GM12878 (cell line): ENCODE measurements at places on chromosomes 3 and 15. TPM values are rescaled to one million over a fixed set of nuclear protein-coding genes. Genes with fewer than 3 reads are reported as not detected.
A peak's percentile ranks its signal among the peaks of the same experiment; 100 is the strongest.

GRCh38 chr15:94229591-94230369 is 1.6 kb upstream of the MCTP2 start:
- peak overlapping the region; percentile 61; the same call in 1 of the 2 replicates for H3K4me3 ChIP-seq
- peaks cover 16% of the 10 kb centered on the region for H3K4me1 ChIP-seq
- H3K27ac ChIP-seq = no peak overlapping the region
- H3K27me3 ChIP-seq = no peaks in the 10 kb centered on the region
- peak; percentile 70 for DNase-seq

- no peak overlapping the region for H3K27ac ChIP-seq
- no peak for DNase-seq
- no peaks in the 10 kb centered on the region for H3K4me1 ChIP-seq
These were observed 16.9 kb upstream of the LRRC31 start for GRCh38 chr3:169886671-169887070.

DNA sequence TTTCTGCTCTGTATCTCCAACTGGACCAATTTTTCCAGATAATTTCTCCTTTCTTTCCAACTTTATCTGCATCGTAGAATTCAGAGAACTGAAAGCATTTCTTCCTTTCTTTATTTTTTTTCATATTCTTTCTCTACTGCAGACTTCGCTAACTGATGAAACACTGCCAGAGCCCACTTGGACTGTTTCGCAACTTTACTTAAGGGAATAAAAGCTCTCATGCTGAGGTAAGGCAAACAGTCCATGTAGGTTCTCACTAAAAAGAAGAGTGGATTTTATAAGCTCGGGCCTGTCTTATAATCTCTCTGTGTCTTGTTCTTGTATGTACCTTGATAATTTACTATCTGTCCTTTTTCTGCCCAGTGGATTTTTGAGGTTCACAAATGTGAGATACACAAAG is 163.5 kb downstream of the CNTN4 start:
- H3K4me1 ChIP-seq = no peaks in the 10 kb centered on the region
- no peak for DNase-seq
- no peak overlapping the region for H3K27ac ChIP-seq
- no peak overlapping the region for H3K4me3 ChIP-seq
- no peaks in the 10 kb centered on the region for H3K27me3 ChIP-seq

DNA sequence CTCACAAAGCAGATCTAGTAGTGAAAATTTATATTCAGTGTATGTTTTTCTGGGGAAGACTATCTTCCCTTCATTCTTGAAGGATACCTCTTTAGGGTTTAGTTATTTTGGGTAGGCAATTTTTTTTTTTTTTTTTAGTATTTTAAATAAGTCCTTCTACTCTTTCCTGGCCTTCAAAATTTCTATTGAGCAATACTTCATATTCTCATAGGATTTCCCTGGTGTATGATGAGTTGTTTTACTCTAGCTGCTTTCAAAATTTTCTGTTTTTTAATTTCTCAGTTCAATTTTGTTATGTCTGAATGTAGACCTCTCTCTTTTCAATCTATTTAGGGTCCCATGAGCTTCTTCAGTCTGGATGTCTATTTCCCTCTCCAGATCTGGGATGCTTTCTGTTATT is 74.3 kb upstream of the PLSCR4 start:
- no peak overlapping the region for H3K27ac ChIP-seq
- DNase-seq = no peak
- H3K4me1 ChIP-seq = no peaks in the 10 kb centered on the region
- no peaks in the 10 kb centered on the region for H3K27me3 ChIP-seq
- no peak overlapping the region for H3K4me3 ChIP-seq

- H3K4me3 ChIP-seq = no peak overlapping the region
- no peaks in the 10 kb centered on the region for H3K36me3 ChIP-seq
- DNase-seq = no peak
- no peaks in the 10 kb centered on the region for H3K27me3 ChIP-seq
- peaks cover 24% of the 10 kb centered on the region for H3K4me1 ChIP-seq
These were observed 261.7 kb downstream of the SLC9A9 start for GRCh38 chr3:143586576-143586975.

GRCh38 chr3:134028486-134029255 is 1.1 kb downstream of the SLCO2A1 start:
- H3K27me3 ChIP-seq = peaks cover 10% of the 10 kb centered on the region
- DNase-seq = no peak
- no peak overlapping the region for H3K27ac ChIP-seq
- no peaks in the 10 kb centered on the region for H3K36me3 ChIP-seq
- H3K4me1 ChIP-seq = no peaks in the 10 kb centered on the region

- no peak for DNase-seq
- H3K4me1 ChIP-seq = 0 out of 2 replicates have a peak, but pooled peaks cover 3% of the 10 kb centered on the region
- H3K27ac ChIP-seq = no peak overlapping the region
- H3K36me3 ChIP-seq = no peaks in the 10 kb centered on the region
These were observed 23.9 kb upstream of the TXNRD3 start for GRCh38 chr3:126678693-126679317.

DNA sequence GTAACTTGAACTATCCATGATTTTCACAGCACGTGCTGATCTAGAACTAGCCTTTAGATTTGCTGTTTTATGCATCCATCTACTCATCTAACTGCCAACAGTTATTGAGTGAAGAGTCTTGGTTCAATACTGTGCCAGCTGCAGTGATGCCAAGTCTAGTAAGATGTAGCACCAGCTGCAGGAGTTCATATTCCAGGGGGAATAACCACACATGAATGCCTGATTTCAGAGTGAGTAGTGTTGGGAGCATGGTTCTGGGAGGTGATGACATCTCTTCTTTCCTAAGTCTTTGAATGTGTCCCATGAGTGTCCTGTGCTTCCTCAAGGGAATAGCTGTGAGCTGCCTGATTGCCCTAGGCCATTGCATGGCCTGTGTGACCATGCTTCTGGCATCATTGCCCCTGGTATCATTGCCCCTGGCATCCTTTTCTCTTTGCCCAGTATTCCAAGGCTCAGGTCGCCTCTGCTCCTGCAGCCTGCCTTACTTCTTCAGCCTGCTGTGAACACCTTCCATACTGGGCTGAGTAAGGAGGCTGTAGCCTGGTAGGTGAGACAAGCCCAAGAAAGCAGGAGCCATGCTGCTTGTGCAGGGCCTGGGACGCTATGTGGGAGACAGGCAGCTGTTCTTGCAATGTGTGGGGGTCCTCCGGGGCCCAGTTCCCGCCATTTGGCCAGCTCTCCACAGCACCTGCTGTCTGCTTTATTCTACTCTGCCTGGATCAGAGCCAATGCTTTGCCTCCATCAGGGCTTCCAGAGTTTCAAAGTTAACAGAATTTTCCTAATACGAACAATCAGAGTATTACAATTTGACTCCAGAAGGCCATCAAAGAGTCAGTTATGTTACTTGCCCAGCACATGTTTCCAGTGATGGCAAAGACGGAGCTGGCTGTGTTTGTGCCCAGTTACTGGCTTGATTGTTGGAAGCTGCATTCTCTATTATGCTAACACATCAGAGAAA is 73.2 kb downstream of the CLSTN2 start:
- DNase-seq = no peak
- H3K4me3 ChIP-seq = no peak overlapping the region
- H3K4me1 ChIP-seq = no peaks in the 10 kb centered on the region
- H3K36me3 ChIP-seq = no peaks in the 10 kb centered on the region

- no peaks in the 10 kb centered on the region for H3K4me1 ChIP-seq
- no peak overlapping the region for H3K4me3 ChIP-seq
- no peak for DNase-seq
- H3K27me3 ChIP-seq = no peaks in the 10 kb centered on the region
- H3K27ac ChIP-seq = no peak overlapping the region
These were observed 466.9 kb upstream of the SUCLG2 start for GRCh38 chr3:68121287-68121686.

- H3K27me3 ChIP-seq = no peaks in the 10 kb centered on the region
- no peak overlapping the region for H3K4me3 ChIP-seq
- peaks cover 7% of the 10 kb centered on the region; the same call in 1 of the 2 replicates for H3K4me1 ChIP-seq
- no peak overlapping the region for H3K27ac ChIP-seq
- DNase-seq = no peak
These were observed 35.9 kb downstream of the VGLL4 start for GRCh38 chr3:11607816-11608215.

GRCh38 chr3:128267541-128267940 is 114.3 kb downstream of the EEFSEC start:
- no peak for DNase-seq
- no peaks in the 10 kb centered on the region for H3K27me3 ChIP-seq
- no peak overlapping the region for H3K27ac ChIP-seq
- H3K4me3 ChIP-seq = no peak overlapping the region
- H3K36me3 ChIP-seq = no peaks in the 10 kb centered on the region; the same call in 1 of the 2 replicates

- no peak overlapping the region for H3K4me3 ChIP-seq
- H3K27ac ChIP-seq = no peak overlapping the region
- no peaks in the 10 kb centered on the region for H3K36me3 ChIP-seq
- no peaks in the 10 kb centered on the region for H3K27me3 ChIP-seq
- DNase-seq = no peak
These were observed 64.0 kb upstream of the PLSCR4 start for GRCh38 chr3:146314871-146315270.

- no peak overlapping the region for H3K27ac ChIP-seq
- DNase-seq = no peak
- no peaks in the 10 kb centered on the region for H3K36me3 ChIP-seq
- no peaks in the 10 kb centered on the region for H3K27me3 ChIP-seq
- H3K4me1 ChIP-seq = no peaks in the 10 kb centered on the region
These were observed 37.9 kb downstream of the GATM start for GRCh38 chr15:45340429-45340828.

DNA sequence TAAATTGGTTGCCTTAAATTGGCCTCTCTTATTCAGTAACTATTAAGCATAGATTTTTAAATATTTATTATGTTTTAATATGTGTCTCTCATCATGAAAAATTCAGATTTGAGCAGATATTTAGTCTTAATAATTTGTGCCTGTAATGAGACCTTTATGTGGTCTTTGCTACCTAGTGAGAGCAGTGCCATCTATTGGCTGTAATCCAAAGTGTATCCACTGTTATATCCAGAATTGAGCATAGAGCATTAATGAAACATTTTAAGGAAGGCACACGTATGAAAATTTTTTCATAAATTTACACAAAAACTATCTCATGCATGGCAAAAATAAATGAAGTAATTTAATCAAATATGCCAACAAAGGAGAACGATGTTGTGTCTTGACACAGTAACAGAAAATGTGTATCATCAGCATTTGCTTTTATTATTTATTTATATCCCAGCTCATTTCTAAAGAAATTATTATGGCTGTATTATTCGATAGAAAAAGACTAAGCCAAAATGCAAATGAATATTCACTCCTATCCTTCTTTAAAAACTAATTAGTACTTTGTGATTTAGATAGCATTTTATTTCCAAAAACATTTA is 203.5 kb downstream of the RSRC1 start:
- no peak overlapping the region for H3K4me3 ChIP-seq
- no peaks in the 10 kb centered on the region for H3K36me3 ChIP-seq
- DNase-seq = no peak
- H3K4me1 ChIP-seq = peaks cover 4% of the 10 kb centered on the region; the same call in 1 of the 2 replicates

GRCh38 chr3:18446149-18446825 is 21.1 kb upstream of the SATB1 start:
- H3K27ac ChIP-seq = no peak overlapping the region
- H3K4me3 ChIP-seq = no peak overlapping the region
- no peaks in the 10 kb centered on the region for H3K4me1 ChIP-seq
- H3K27me3 ChIP-seq = peaks cover 13% of the 10 kb centered on the region
- no peaks in the 10 kb centered on the region for H3K36me3 ChIP-seq

DNA sequence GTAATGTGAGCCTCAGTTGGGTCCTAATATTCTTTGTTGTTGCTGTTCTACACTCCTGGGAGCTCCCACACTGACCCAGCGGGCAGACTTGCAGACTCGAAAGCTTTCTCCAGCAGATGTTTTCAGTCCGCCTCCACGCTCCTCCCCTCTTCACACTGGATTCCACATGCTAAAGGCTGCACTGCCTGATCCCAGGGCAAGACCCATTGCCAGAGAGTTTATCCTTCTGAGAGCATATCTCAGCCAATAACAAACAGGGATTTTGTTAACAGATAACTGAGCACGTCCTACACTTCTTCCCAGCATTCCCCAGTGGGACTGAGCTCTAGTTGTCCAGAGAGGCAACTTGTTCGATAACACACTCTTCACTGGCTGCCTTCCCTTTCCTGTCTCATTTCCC is 8.0 kb upstream of the COL6A6 start:
- no peaks in the 10 kb centered on the region for H3K4me1 ChIP-seq
- no peaks in the 10 kb centered on the region for H3K27me3 ChIP-seq
- H3K27ac ChIP-seq = no peak overlapping the region
- DNase-seq = no peak

GRCh38 chr3:124907957-124908356 is 20.8 kb upstream of the ITGB5 start:
- H3K27me3 ChIP-seq = no peaks in the 10 kb centered on the region
- DNase-seq = no peak
- H3K27ac ChIP-seq = no peak overlapping the region
- no peaks in the 10 kb centered on the region for H3K36me3 ChIP-seq

GRCh38 chr15:47908950-47909670 is 191.8 kb downstream of the SEMA6D start:
- no peaks in the 10 kb centered on the region for H3K4me1 ChIP-seq
- no peaks in the 10 kb centered on the region for H3K36me3 ChIP-seq

- peak overlapping the region; percentile 78 for H3K27ac ChIP-seq
- no peaks in the 10 kb centered on the region for H3K27me3 ChIP-seq
- DNase-seq = peak; percentile 71
- peaks cover 9% of the 10 kb centered on the region for H3K4me1 ChIP-seq
- H3K36me3 ChIP-seq = no peaks in the 10 kb centered on the region
These were observed 25.0 kb downstream of the ADAM10 start for GRCh38 chr15:58724466-58724865.

The GOLGA8T gene
- polyA plus RNA-seq = not detected in 2 replicates

The NR1I2 gene
- 0.87 and 1.1 TPM in 2 replicates for polyA plus RNA-seq

The ESYT3 gene
- polyA plus RNA-seq = not detected in 2 replicates

The CCDC13 gene
- polyA plus RNA-seq = 0.50 TPM in 1 of 2 replicates, not detected in the other

The SERPINI1 gene
- polyA plus RNA-seq = 5.2 and 6.2 TPM in 2 replicates

The DPPA4 gene
- 0.25 and 0.44 TPM in 2 replicates for polyA plus RNA-seq

The SMAD6 gene
- not detected in 2 replicates for polyA plus RNA-seq

The ACVR2B gene
- polyA plus RNA-seq = 0.37 and 1.2 TPM in 2 replicates
